Glutamatergic neuron (in vitro differentiated cells): ENCODE measurements at places on chromosomes 5 and 9.

GRCh38 chr9:113608082-113608685 lies 144.7 kb downstream of the RGS3 start:
- no peak for DNase-seq

- no peak for DNase-seq
Observed at GRCh38 chr5:79295029-79295428, 59.1 kb downstream of the JMY start.

- DNase-seq = no peak
Observed at GRCh38 chr9:91884696-91885687, 65.0 kb downstream of the ROR2 start.

DNA sequence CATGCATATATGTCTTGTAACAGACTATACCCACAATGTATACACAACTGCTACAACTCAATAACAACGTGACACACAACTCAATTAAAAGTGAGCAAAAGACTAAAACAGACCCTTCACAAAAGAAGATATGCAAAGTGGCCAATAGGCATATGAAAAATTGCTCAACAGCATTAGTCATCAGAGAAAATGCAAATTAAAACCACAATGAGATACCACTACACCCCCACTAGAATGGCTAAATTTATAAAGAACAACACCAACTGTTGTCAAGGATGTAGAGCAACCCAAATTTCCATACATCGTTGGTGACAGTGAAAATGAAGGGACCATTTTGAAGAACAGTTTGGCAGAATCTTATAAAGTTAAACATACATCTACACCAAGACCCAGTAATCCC lies 38.9 kb downstream of the GABRB2 start:
- no peak for DNase-seq

- no peak for DNase-seq
Observed at GRCh38 chr5:81838307-81838906, 87.5 kb upstream of the SSBP2 start.

- DNase-seq = no peak
Observed at GRCh38 chr9:98745470-98745869, 36.7 kb upstream of the GABBR2 start.

GRCh38 chr5:52356311-52356918 lies 431.3 kb upstream of the ITGA1 start:
- DNase-seq = no peak

- DNase-seq = no peak
Observed at GRCh38 chr9:135604437-135605237, 34.7 kb downstream of the GLT6D1 start.

DNA sequence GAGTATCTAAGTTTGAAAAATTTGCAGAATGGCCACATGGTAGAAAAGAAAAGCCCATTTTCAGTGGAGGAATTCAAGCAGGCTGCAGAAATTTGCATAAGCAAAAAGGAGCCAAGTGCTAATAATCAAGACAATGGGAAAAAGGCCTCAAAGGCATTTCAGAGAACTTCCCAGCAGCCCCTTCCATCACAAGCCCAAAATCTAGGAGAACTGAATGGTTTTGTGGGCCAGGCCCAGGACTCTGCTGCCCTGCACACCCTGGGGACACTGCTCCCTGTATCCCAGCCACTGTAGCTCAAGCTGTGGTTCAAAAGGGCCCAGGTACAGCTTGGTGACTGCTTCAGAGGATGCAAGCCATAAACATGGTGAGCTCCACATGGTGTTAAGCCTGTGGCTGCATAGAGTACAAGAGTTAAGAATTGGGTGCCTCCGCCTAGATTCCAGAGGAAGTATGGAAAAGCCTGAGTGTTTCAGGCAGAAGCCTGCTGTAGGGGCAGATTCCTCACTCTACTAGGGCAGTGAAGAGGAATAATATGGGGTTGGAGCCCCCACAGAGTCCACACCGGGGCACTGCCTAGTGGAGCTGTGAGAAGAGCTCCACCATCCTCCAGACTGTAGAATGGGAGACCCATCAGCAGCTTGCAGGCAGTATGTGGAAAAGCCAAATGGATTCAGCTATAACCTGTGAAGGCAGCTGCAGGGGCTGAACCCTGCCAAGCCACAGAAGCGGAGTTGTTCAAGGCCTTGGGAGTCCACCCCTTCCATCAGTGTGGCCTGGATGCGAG lies 720.7 kb upstream of the CTNND2 start:
- DNase-seq = no peak

- no peak for DNase-seq
Observed at GRCh38 chr5:17880869-17881268, 246.6 kb downstream of the TAF11L14 start.

GRCh38 chr9:96027251-96028131 lies 152.0 kb downstream of the ERCC6L2 start:
- DNase-seq = peak; percentile 44

GRCh38 chr9:129888293-129889121 lies 53.2 kb downstream of the USP20 start:
- no peak for DNase-seq

DNA sequence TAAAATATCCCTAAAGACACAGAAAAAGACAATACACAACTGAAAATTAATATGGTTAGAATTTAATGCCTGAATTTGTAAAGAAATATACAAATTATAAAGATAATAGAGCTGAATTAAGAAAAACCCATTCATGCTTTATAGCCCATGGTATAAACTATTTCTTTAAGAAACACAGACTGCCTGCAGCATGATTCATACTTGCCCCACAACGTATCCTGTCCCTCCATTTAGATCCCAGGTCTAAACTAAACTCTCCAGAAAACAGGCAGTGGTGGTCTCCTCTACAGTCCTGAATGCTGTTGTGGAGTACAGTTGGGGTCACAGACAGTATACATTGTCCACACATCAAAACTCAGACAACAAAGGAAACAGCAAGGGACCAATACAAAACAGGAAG lies 24.8 kb downstream of the IL6ST start:
- DNase-seq = no peak

GRCh38 chr5:162641142-162641813 lies 573.7 kb downstream of the GABRG2 start:
- DNase-seq = no peak

- no peak for DNase-seq
Observed at GRCh38 chr9:101566904-101567724, 27.7 kb downstream of the PPP3R2 start.

DNA sequence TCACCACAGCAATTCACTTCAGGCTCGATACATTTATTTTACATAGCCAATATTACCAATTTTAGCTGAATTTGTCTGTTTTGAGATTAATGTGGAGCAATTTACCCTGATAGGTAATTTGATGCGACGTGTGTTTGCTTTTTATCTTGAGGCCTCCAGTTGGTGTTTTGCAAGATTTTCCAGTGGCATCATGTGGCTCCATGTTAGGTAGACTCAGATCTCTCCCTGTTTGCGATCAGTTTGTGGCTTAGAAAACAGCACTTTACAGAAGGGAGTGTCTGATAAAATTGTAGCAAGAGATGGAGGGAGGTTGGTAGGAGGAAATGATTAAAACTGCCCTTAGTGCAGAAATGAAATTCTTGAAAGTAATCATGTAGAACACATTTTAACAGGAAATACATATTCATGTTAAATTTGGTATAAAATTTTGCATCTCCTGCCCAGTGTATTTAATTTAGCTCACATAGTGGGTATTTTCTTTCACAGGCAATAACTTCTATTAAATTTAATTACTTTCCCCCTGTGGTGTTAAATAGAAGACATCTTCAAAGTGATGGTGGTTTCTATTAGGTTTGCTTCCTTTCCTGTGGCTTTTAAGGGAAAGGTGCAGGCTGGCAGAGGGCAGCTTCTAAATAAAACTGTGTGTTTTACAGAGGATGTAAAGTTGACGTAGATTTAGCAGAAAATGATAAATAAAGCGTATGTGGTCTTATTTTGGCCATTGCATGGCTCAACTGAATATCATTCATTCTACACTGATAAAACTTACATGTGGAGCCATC lies 135.8 kb downstream of the KDM4C start:
- DNase-seq = no peak

DNA sequence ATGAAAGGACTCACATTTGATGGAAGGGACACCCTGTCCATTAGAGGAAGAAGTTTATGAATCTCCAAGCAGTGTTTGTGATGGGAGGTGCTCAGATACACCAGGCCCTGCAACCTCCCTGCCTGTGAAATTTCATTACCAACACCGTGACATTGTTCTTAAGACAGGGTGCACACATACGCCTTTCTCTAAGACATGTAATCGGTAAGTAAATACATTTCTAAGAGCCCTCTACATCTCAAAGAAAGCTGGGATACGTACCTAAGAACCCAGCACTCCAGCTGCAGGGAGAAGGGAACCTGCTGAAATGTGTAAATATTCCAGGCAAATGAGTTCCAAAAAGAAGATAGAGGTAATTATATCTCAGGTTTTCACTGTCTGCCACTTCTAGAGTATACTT lies 125.0 kb upstream of the APC start:
- no peak for DNase-seq

DNA sequence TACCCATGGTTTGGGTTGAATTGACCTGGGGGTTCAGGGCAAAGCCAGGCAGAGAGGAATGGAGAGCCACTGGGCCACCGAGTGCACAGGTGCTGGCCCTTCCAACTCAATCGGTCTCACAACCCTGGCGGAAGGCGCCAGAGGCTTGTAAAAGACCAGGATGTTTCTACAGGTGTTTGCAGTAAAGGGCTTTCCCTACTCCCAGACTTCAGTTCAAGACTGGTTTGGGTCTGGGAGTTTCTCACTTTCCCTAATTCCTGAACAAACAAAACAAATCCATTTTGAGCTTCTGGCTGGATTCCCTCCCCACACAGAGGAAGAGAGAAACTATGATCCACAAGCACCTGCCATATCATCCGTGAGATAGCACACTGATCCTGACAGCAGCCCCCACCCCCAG lies 125.2 kb upstream of the KLF4 start:
- no peak for DNase-seq
